ENCODE measurements at places on chromosomes 2 and 18.

DNA sequence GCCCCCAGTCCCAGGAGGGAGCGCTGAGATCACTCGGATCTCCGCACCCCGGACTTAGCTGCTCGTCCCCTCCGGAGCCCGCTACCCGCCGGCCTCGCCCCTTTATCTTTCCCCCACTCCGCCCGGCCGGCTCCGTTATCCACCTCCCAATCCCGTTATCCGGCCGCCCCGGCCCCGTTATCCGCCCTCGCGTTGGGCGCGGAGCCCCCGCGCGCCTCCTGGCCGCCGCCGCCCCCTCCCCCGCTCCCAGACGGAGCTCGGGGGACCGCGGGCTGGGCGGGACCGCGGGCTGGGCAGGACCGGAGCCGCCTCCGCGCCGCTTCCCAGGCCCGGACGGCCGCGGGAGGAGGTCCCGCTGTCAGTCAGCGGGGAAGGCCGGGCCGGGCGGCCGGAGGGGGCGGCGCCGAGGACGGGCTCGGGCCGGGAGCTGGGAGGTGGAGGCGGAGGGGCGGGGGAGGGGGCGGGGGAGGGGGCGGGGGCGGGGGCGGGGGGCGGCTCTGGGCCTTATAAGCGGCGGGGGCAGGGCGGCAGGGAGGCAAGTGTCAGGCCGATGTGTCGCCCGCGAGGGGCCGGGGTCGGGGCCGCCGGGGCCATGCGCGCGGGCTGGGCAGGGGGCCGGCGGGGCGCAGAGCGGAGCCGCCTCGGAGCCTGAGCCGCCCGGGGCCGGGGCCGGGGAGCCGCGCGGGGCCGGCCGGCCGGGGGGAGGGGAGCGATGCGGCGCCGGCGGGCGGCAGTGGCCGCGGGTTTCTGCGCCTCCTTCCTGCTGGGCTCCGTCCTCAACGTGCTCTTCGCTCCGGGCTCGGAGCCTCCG lies at the start of gene PKDCC:
Gene PKDCC (plus strand): TSS at position 534 of the 811 bp plus-strand sequence. CDS start 179 bp downstream, at position 713.
- peak; percentile 49 for DNase-seq

DNA sequence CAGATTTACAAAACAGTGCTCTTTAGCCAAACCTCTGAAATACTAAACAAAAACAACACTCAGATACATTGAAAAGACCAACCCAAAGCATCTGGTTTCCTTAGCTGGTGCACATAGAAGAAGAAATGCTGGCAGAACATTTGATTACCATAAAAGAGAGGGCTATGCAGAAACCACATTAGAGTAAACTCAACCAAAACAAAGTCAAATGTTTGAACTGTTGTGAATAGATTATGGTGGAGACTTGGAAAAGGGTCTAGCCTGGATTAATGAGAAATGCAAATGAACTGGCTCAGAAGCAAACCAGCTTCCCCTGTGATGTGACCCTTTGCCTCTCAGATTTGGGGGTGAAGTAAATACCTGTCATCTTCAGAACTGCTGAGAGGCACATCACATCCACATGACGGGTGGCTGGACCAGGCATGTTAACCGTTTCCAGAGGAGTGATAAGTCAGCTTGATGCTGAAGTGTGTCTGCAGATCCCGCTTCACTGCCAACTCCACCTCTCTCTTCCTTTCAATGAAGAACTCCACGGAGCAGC lies 153.0 kb downstream of the NRP2 start:
- no peak for DNase-seq

DNA sequence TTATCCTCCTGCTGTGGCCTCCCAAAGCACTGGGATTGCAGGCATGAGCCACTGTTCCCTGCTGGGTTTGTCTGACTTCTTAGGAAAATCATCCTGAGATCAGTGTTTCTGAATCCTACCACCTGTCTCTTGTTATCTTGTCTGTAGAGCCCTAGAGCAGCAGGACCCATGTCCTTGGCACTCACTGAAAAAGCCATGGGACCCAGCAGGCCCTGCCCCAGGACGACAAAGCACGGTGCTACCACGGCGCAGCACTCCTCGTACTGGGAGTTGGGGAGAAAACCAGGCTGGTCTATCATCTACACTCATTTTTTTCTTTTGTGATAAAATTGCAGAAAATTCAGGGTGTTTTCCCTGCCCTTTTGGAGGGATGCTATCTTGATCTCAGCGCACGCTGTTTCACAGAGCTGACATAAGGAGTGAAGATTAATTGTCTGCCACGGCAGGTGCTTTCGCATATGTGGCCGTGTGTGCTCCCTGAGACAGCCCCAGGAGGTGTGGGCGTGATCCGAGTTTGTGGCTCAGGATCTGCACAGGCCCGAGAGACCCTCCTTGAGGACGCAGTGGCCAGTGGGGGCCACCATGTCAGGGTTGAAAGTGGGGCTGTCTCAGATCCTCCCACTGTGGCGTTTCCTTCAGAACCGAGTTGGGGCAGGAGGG lies 179.1 kb downstream of the LDLRAD4 start:
- no peak for DNase-seq

DNA sequence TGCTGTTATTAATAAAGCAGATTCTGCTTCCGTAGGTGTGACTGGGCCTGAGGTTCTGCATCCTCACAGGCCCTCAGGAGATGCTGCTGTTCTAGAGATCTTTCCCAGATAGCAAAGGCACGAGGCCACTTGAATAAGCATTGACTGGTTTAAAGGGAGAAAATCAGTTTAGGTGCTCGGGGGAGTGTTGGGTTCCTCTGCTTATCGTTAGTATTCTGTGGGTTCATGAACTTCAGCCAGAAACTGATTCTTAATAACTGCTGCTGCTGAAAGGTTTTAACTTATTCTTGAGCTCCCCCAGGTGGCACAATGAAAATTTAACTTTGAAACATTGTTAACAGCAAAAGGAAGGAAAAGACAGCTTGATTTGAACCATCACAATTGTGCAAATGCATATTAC lies 56.9 kb downstream of the ITGA6 start:
- DNase-seq = no peak

DNA sequence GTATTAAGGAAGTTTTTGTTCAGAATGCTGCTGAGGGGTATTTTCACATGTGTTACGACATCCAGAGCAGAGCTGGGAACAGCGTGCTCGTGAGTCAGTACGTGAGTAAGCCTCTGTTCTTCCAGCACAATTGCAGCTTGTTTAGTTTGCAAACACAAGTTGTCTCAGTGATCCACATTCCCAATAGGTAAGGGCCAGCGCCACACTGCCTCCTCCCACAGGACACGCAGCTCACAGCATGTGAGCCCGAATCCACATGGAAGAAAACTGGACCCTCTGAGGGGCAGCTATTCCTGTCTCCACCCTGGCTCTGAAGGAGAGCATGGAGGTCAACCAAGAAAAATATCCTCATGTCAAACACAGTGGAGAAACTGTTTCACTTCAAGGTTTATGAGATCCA lies 173.9 kb upstream of the PID1 start:
- DNase-seq = peak; percentile 99

GRCh38 chr2:195622966-195623365 lies 34.1 kb upstream of the SLC39A10 start:
- DNase-seq = no peak

DNA sequence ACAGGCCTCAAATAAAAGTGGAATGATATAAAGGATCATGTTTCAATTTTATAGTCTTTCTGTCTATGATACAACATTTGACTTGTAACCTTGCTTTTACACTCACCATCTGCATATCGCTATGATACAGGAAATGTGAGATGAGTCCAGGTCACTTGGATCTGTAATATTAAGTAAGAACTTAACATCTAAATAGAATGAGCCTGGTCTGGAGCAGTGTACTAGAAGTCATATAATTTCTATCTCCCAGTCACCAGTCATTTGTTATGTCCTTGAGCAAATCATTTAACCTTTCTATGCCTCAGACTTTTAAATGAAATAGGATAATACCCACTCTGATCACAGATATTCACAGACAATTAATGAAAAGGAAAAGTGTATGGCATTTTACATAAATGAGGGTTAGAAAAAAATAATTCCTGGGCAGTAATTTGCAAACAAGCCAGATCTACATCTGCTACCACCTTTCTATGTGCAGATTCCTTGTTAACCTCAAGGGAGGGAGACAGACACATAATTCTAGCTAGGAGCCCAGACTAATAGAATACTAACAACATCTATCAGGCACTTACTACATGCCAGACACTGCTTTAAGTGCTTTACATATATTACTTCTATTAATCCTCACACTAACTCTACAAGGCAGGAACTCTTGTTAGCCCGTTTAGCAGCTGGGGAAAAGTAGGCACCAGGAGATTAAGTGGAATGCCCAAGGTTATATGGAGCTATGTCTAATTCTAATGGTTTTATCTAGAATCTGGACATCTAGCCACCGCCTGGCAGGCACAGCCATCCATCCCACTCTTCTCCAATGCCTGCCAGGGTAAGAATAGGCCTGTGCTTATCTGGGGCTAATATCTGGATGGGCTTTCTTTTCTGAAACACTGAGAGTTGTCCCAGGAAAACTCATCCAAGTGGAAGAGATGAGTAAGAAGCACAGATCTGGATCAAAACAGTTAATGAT lies 313.6 kb upstream of the CDH20 start:
- DNase-seq = no peak

DNA sequence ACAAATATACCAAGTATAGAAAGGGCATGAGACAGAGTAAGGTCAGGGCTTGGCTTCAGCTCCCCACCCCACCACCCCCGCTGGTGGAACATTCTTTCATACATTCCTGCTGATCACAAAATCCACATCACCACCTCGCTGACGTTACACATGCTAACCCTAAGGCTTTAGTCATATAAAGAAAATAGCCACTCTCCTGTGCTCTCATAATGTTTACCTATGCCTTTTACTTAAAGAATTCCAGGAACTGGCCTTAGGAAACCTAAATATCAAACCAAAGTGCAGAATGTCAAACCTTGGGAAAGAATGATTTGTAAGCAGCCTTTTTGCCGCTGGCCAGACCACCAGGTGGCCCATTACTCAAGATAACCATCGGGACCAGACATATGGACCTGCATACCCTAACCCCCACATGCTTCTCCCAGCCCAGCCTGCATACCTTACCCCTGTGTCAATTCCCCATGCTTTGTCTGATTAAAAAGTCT lies 136.3 kb upstream of the SLC39A10 start:
- peak; percentile 94 for DNase-seq

DNA sequence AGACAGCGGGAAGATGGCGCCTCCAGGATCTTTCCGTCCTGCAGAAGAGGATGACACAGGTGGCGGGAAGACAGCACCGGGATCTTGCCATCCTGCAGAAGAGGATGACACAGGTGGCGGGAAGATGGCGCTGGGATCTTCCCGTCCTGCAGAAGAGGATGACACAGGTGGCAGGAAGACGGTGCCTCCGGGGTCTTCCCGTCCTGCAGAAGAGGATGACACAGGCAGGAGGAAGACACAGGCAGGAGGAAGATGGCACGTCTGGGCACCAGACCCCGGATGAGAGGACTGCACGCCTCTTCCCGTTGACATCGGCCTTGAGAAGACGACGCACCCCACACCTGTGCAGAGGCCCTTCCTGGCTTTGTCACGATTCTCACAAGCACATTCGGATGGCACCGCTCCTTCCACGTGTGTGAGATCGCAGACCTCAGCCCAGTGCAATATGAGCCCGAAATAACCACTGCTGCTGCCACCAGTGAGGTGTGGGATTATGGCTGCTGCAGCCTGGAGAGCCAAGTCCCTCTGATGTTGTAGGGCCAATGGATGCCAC lies 79.4 kb upstream of the SNTG2 start:
- no peak for DNase-seq

DNA sequence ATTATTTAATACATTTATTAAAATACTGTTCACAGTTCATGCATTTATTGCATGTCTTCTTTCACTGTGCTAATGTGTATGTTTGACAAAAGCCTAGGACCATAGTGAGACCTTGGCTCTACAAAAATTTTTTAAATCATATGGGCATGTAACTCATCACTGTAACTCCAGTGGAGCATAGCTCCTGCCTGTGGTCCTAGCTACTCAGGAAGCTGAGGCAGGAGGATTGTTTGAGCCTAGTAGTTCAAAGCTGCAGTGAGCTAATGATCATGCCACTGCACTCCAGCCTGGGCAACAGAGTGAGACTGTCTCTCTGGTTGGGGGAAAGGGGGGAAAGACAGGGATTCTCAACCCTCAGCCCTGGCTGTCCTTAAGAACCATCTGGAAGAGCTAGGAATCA lies 137.8 kb downstream of the PRKCE start:
- no peak for DNase-seq

- DNase-seq = peak; percentile 84
Measured at GRCh38 chr2:42967959-42968674, 175.7 kb upstream of the HAAO start.

GRCh38 chr2:61288070-61288841 lies 126.3 kb downstream of the C2orf74 start:
- DNase-seq = peak; percentile 10

GRCh38 chr2:98893911-98894321 lies 42.1 kb downstream of the CRACDL start:
- no peak for DNase-seq

GRCh38 chr2:46326231-46326980 lies 29.2 kb downstream of the EPAS1 start:
- DNase-seq = no peak

DNA sequence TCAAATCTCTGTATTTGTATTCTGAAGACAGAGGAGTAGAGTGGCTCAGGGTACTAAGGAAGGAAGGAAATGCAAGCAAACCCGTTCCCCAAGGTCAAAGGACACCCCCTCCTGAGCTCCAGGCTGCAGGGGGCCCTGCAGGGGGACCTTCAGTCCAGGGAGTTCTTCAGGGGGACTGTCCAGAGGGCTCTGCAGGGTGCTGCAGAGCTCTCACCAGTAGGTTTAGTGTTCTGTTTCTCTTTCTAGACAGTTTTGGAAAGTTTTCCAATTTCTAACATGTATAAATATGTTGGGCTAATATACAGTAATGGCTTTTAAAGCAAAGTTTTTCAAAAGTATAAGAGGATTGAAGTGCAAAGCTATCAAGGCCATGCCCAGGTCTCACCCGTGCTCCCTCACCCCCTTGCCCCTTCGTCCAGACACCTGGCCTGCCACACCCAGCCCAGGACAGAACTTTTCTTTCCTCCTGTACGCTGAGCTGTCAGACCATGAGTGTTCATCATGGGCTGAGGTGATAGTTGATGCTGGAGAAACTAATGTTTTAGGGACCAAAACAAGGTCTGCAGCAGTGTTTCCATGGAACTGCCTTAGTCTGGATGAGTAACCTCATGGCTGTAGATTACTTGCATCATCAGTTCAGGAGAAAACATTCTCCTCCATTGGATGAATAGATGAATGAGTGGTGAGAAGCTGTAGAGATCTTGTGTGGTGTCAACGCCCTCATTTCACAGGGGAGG lies 134.2 kb downstream of the GLI2 start:
- DNase-seq = no peak

DNA sequence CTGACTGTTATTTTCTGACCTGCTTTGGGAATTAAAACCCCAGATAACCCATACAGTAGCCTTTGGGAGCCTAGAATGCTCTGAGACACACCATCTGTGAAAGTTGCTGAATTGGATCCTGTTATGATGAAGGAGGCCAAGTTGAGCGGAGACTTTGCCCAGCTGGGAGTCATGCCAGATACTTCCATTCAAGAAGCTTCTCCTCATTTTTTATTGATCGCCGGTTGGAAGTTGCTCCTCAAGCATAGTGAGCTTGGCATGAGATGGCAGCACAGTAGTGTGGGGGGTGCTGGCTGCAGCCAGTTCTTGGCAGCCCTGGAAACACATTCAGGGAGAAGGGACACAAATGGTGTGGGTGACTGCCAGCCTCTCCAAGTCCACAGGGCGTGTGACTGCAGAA lies 270.7 kb upstream of the NRP2 start:
- DNase-seq = no peak

Measured in skeletal muscle cell (primary cell).